ENCODE measurements at places on chromosomes 5 and 9.

DNA sequence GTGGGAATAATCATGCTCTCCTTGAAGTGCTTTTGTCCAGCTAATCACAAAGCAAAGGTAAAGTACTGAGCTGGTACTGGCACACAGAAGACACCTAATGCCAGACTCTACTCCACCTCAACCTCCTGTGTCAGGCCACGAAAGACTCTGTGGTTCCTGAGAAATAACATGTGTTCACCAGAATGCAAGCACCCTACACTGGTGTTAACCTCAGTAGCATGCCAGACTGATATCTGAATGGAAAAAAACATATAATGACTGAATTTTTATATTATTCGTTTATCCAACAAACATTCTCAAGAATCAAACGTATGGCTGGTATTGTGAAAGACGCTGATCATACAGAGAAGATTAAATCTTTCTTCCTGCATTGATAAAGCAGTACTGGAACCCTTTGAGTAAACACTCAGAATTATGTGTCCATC, 97.1 kb upstream of the IFNE start:
- no peaks in the 10 kb centered on the region for H3K27me3 ChIP-seq
- peak overlapping the region; percentile 49 for H3K27ac ChIP-seq
- peak overlapping the region; percentile 32 for H3K4me3 ChIP-seq
- peak; percentile 39 for DNase-seq

- H3K27ac ChIP-seq = no peak overlapping the region
- no peaks in the 10 kb centered on the region for H3K27me3 ChIP-seq
- H3K4me1 ChIP-seq = peaks cover 7% of the 10 kb centered on the region
- H3K4me3 ChIP-seq = no peak overlapping the region
These were observed 121.6 kb downstream of the TRIO start for GRCh38 chr5:14264605-14265316.

DNA sequence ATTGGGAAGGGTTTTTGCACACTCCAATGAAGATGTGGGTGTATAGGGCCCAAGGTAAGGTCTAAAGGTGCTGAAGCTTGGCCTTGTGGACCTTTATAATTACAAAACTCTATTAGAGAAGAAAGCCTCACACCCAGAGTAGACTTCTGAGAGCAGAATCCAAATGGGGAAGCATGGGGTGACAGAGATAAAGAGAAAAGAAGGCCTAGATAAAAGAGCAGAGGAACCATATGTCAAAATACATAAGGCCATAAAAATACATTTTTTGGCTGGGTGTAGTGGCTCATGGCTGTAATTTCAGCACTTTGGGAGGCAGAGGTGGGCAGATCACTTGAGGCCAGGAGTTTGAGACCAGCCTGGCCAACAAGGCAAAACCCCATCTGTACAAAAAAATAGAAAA, 27.4 kb upstream of the TCERG1 start:
- DNase-seq = no peak
- no peak overlapping the region for H3K4me3 ChIP-seq
- no peaks in the 10 kb centered on the region for H3K27me3 ChIP-seq
- no peaks in the 10 kb centered on the region for H3K36me3 ChIP-seq
- no peak overlapping the region for H3K27ac ChIP-seq

DNA sequence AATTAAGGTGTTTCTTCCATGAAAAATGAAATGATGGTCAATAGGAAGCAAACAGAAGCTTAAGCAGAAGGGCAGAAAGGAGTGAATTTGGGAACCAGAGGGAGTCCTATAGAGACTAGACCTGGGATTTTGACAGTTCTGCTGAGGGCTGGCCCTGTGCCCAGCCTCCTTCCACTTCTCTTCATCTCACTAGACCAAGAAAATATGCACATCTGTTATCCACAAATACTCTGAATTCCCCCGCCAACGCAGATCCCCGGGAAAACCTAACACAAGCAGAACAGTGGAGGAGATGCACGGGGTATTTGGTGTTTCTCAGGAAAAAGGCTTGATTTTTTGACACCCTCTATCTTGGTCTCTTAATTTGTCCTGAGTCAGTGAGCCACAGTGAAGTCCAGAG, 22.7 kb downstream of the GRIA1 start:
- H3K36me3 ChIP-seq = no peaks in the 10 kb centered on the region
- H3K27ac ChIP-seq = no peak overlapping the region
- no peaks in the 10 kb centered on the region for H3K4me1 ChIP-seq
- no peak overlapping the region for H3K4me3 ChIP-seq

GRCh38 chr5:134114886-134115805, 665 bp downstream of the TCF7 start:
- peak; percentile 68 for DNase-seq
- H3K4me1 ChIP-seq = peaks cover 71% of the 10 kb centered on the region
- H3K27ac ChIP-seq = peak overlapping the region; percentile 97
- H3K36me3 ChIP-seq = peaks cover 39% of the 10 kb centered on the region
- peak overlapping the region; percentile 82 for H3K4me3 ChIP-seq
- no peaks in the 10 kb centered on the region for H3K27me3 ChIP-seq

DNA sequence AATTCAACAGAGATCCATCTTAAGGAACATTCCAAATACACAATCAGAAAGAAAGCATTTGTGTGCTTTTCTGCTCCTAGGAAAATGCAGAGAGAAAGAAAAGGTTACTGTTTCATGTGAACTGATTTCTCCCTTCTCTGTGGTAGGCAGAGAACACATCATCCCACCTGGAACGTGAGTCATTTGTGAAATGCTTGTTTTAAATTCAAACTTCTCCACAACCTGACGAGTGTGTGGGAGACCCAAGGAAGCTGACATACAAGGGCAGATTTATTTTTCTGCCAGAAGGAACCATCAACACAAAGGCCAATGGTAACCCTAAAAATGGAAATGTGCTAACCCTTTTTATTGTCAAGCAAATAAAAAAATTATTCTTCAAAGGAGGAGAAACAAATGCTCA, 156.4 kb downstream of the EFNA5 start:
- H3K4me1 ChIP-seq = no peaks in the 10 kb centered on the region
- DNase-seq = no peak
- H3K4me3 ChIP-seq = no peak overlapping the region
- no peak overlapping the region for H3K27ac ChIP-seq
- H3K36me3 ChIP-seq = no peaks in the 10 kb centered on the region
- H3K27me3 ChIP-seq = no peaks in the 10 kb centered on the region
